Activated CD8-positive, alpha-beta T cell treated with anti-CD3 and anti-CD28 coated beads for 36 hours (primary cell): ENCODE measurements at places on chromosomes 3 and 15.
A peak's percentile ranks its signal among the peaks of the same experiment; 100 is the strongest.

GRCh38 chr3:30222441-30222840 is 384.0 kb upstream of the TGFBR2 start:
- DNase-seq: no peak

GRCh38 chr3:14789221-14789620 is 29.5 kb upstream of the FGD5 start:
- DNase-seq: no peak

- DNase-seq: no peak
Observed at GRCh38 chr3:141656771-141657170, 81.3 kb upstream of the RNF7 start.

GRCh38 chr15:78671626-78672211 is 30.7 kb upstream of the CHRNB4 start:
- no peak for DNase-seq

- DNase-seq: no peak
Observed at GRCh38 chr3:58833491-58833890, 166.9 kb upstream of the FAM3D start.

DNA sequence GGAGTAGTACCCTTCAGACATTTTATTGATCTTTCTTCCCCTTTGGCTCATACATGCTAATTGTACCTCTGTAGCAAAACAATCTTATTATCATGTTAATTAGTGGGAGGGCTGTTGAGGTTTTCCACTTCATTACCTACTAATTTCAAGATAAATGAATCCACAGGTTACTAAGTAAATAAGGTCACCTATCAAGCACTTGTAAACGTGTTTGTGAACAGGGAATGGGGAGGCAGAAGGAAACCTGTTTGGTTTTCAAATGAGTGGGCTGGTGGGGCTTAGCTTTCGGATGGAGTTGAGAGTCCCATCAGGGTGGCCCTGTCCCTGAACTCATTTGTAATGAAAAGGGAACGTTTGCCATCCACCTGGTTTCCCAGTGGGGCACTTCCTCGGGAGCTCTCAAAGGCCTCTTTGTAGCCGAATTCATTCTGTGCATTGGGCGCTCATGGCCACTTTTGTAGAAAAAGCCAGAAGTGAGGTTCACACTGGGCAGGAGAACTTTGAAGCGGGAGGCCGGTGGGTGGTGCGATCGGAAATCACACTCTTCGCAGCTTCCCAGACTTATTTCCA is 419.8 kb upstream of the NR2F2 start:
- DNase-seq: no peak

DNA sequence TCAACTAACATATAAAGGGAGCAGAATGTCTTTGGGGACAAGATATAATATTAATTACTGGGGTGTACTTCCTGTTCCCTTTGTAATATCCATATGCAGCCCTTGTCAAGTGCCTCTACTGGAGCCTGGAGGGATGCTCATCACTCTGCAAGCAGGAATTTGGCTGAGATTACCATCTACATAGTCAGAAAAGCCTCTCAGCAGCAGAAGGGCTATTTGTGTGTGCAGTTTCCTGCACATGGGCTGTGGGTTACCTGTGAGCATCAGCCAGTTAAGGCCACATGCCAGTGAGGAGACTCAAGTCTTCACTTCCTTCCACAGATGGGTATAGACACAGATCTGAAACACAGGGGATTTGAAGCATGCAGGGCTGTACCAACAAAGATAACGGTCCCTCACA is 278.1 kb upstream of the PLSCR5 start:
- no peak for DNase-seq

- DNase-seq: peak; percentile 31
Observed at GRCh38 chr3:136250903-136251460, 842 bp downstream of the PCCB start.

- no peak for DNase-seq
Observed at GRCh38 chr3:8555113-8555661, 53.6 kb downstream of the LMCD1 start.

DNA sequence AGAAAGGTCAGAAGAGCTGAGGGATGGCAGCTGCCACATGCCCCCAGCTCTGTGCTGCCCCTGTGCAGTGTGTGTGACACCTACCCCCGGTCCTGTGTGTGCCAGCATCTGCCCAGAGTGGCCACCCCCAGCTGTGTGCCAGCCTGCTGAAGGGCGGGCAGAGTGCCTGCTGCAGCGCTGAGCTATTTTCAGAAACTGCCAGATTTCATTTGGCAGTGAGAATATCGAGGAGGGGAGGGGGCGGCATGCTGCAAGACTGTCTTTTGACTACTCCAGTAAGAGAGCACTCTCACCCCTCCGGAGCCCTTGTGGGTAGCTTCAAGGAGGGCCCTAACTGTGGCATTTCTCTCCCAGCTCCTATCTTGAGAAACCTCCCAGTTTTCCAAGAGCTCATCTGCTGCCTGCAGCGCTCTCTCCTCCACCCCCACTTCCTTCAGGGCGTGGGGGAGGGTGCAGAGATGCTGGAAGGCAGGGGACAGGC is 25.2 kb upstream of the DOCK3 start:
- DNase-seq: no peak

DNA sequence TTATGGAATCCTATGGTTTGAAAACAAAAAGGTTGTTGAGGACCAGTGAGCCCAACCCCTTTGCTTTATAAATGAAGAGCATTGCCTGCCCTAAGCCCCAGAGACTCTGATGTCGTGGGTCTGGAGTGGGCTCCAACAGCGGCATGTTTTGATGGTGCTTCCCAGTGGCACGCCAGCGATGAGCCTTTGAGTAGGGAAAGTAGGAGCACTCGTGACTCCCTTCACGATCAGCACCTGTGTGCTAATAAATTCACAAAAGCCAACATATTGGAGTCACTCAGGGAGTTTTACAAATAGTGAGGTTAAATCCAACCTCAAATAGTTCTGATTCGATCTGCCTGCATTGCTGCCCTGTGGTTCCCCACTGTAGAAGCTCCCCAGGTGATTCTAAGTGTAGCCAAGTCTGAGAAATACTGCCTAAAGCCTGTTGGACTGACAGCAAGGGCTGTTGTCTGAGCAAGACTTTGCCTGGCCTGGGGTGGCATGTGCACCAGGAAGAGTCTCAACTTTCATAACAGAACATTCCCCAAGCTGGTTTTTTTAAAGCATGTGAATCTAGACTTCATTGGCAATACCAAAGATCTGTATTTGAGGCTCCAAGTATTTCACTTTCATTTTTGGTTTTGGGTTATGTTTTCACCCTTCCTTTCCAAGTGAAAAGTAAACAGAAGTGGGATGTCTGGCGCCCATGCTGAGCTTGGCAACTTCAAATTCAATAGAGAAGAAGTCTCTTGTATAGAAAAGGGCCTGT is 9.9 kb downstream of the CCR5 start:
- DNase-seq: no peak

- DNase-seq: no peak
Observed at GRCh38 chr3:121542924-121543323, 2.9 kb downstream of the POLQ start.

DNA sequence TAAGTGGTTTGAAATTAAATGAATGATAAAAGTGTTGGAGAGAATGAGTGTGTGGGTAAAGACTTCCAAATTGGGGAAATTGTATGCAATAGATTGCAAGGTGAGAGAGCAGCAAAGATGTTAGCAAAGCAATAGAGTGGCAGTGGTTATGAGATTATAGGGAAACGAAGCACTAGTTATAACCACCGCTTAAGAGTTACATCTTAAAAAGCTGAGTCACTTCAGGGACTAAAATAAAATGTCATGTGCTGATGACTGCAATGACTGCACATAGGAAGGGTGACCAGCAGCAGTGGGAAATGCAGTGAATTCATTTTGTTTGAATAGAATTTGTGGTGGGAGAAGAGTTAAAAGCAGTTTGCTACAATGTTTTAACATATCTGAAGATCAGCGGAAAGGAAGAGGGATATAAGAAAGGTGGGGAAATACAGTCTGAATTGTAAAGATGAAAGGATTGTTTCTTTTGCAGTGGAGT is 127.3 kb downstream of the RAP2B start:
- no peak for DNase-seq

DNA sequence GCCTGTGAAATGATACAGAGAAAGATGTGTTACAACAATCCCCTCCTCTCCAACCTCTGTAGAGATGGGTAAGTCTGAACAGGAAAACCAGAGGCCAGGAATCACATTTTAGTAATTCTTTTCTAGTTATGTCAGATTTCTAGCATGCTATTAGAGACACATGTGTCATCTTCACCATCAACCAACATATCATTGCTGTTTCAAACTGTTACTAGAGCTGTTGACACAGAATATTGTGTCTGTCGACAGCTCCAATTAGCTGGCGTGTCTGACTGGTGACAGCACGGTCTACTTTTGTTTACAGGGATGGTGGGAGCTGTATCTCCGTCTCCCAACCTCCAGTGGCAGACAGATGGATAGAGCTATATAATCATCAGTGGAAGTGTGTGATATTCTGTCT is 393.2 kb downstream of the SOX2 start:
- DNase-seq: no peak

DNA sequence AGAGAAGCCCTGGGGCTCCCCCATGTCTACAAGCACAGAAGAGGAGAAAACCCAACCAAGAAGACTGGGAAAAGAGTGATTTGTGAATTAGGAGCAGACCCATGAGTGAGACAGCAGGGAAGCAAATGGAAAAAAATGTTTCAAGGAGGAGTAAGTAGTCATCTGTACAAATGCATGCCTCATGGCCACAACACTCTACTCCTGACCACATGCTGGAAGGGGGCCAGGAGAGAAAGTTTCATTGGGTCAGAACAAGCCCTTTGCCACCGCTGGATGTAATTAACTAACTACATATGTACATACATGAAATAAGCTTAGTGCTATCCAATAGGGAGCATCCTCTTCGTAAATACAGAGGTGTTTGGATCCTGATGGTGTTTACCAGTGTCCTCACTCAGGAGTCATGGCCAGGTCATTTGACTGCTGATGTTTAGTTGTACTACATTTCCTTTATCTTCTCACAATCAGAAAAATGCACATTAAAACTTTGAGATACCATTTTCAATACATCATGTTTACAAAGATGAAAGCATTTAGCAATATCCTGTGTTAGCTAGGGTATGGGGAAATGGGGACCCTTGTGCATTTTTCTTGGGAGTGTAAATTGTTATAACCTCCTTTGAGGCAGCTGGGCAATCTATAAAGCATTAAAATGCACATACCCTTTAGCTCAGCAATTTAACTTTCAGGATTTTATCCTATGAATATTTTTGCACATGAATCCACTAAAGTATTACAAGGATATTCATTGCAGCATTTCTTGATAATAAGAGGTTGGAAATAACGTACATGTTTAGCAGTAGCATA is 27.1 kb downstream of the CLRN1 start:
- DNase-seq: no peak

- DNase-seq: no peak
Observed at GRCh38 chr15:101526442-101526841, 36.9 kb upstream of the PCSK6 start.

DNA sequence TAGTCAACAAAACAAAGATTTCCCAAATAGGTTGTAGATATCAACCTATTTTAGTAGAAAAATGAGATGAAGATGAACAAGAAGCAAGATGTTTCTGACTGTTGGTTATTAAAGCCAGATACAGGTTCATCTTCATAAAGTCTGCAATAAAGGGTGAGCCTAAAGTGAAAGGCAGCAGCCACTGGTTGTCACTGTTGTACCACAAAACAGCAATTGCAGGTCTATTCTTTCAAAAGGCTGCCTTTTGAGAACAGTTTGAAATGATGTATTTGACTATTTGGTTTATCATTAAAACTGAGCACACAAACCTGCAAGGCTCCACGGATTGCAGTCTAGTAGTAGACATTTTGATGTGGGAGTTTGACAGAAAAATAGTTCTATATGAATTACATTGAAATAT is 543.4 kb downstream of the GBE1 start:
- DNase-seq: no peak

GRCh38 chr15:100931143-100931890 is 12.2 kb downstream of the LRRK1 start:
- no peak for DNase-seq

- DNase-seq: no peak
Observed at GRCh38 chr3:131903988-131904415, 130.8 kb downstream of the CPNE4 start.

- no peak for DNase-seq
Observed at GRCh38 chr15:45186771-45187577, 792 bp downstream of the SHF start.

GRCh38 chr3:136943436-136943835 is 14.3 kb upstream of the IL20RB start:
- DNase-seq: no peak

GRCh38 chr3:185311991-185312390 is 50.9 kb upstream of the MAP3K13 start:
- no peak for DNase-seq

DNA sequence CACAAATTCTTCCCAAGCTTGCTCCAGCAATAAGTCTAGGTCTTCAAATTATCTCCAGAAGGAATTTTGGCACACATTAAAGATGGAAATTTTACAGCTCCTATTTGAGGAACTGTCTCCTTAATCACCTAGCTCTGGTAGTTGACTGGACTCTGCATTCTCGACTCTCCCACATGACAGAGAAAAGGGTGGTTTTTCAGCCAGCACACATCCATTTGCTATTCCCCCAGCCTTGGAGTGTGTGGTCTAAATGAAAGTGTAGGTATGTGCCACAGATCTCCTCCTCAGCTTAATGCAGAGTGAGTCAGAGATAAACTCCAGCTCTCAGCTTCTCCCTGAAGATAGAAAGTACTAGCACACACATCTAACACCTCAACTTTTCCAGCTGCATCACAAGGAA is 62.2 kb upstream of the ALCAM start:
- DNase-seq: no peak

DNA sequence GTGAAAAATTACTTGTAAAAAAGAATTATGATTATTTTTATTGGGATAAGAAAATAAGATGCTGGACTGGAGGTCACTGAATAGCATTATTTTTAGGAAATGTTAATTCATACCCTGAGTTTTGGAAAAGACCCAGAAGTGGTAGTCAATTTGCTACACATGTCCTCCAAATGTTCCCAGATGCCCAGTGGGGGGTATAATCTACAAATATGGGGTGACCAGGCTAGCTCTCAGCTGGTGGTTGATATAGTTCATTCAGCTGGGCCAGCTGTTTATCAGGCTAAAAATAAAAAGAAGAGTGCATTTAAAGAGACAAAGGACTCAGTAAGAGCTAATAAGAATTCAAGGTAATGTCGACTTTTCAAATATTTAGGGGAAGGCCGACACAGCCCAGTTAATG is 402.0 kb upstream of the GOLIM4 start:
- DNase-seq: no peak

GRCh38 chr3:16885593-16886302 is 993 bp downstream of the PLCL2 start:
- no peak for DNase-seq

- no peak for DNase-seq
Observed at GRCh38 chr3:45959201-45959600, 15.9 kb downstream of the CXCR6 start.

- no peak for DNase-seq
Observed at GRCh38 chr15:75685195-75685594, 27.5 kb downstream of the CSPG4 start.

DNA sequence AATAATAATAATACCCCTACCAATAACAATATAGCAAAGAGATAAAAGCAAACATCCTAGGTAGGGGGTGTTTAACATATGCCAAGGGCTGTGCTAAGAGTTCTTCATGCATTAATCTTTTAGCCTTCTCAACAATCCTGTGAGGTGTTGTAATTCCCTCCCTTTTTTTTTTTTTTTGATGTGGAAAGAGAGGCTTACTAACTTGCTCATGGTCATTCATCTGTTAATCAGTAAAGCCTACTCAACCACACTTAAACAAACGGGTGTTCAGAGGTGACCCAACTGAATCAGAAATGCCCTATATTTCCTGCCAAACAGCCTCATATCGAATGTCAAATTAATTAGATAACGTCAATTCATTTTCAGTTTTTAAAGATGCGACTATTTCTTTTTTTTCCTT is 232.1 kb downstream of the CTNNB1 start:
- no peak for DNase-seq
